ENCODE measurements at places on chromosomes 6 and 20. TPM values are rescaled to one million over a fixed set of nuclear protein-coding genes. Genes with fewer than 3 reads are reported as not detected.

Gene MAP3K5
- 9.4 TPM for total RNA-seq

Gene RNF144B
- 1.5 TPM for total RNA-seq

Gene CBLN4
- total RNA-seq, result not detected

Gene ABHD16B
- total RNA-seq, result not detected

Gene RAD21L1
- total RNA-seq, result not detected

Gene PPP1R14C
- total RNA-seq, result not detected

Gene TRIM15
- 0.79 TPM for total RNA-seq

Gene PRICKLE4
- not detected for total RNA-seq

GRCh38 chr20:17699931-17700351 is at the start of gene BANF2:
TSS of gene BANF2 (plus strand) at chr20:17699966. CDS start at chr20:17725026, 25,060 bp downstream.
- DNase-seq, result no peak
- H3K36me3 ChIP-seq, result no peaks in the 10 kb centered on the region
- H3K4me3 ChIP-seq, result no peak within 1 kb of the TSS

DNA sequence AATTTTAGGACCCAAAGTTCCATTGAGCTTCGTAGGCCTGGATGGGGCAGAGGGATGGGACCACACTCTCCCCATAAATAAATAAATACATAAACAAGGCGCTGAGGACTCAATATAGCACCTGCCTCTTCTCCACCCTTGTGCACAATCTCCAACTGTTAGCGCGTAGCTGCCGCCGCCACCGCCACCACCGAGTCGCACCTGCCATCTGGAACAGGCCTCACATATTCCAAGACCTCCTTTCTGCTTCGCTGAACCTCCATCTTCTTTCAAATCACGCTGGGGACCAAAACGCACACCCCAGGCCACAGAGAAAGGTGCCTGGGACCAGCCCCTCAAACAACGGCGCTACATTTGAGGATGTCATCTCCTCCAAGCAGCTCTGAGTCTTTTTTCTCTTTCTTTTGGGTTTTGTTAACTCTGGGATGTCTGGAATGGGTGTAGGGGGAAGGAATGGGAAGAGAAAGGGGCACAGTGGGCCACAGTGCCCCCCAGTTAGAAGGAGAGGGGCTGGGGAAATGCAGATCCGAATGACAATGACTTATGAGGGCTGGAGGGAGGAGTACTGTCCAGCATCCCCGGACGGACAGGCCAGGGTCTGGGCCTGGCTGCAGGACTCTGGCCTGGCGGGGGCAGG is 49.7 kb downstream of the NOL4L start:
- peak overlapping the region; percentile 91 for H3K27ac ChIP-seq
- DNase-seq, result peak; percentile 48
- H3K4me3 ChIP-seq, result peak overlapping the region; percentile 67
- no peaks in the 10 kb centered on the region for H3K27me3 ChIP-seq
- H3K36me3 ChIP-seq, result peaks cover 12% of the 10 kb centered on the region

DNA sequence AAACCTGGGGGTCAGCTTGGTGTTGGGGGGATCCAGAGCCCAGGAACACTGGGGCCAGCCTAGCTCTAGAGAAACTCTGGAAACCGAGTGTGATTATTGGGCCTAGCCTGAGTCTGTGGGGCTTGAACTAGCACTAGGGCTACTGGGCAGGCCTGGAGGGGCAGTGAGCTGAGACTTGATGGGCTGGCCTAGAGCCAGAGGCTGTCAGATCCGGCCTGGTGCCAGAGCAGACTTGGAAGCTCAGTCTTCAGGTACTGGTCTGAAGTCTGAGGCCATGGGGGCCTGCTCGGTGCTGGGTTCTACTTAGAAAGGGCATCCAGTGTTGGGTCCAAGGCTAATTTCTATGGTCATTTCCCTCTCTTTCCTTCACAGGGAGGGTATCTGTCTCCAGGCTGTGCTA is 2.7 kb downstream of the DEFB112 start:
- no peaks in the 10 kb centered on the region for H3K27me3 ChIP-seq
- no peak for DNase-seq
- H3K27ac ChIP-seq, result no peak overlapping the region
- no peaks in the 10 kb centered on the region for H3K36me3 ChIP-seq
- no peaks in the 10 kb centered on the region for H3K4me1 ChIP-seq
- no peak overlapping the region for H3K4me3 ChIP-seq

- H3K36me3 ChIP-seq, result no peaks in the 10 kb centered on the region
- H3K4me3 ChIP-seq, result peak overlapping the region; percentile 59
- H3K4me1 ChIP-seq, result peaks cover 15% of the 10 kb centered on the region
- H3K27ac ChIP-seq, result no peak overlapping the region
- H3K27me3 ChIP-seq, result no peaks in the 10 kb centered on the region
- DNase-seq, result no peak
These were observed 5.2 kb upstream of the PRPH2 start for GRCh38 chr6:42727627-42728026.

DNA sequence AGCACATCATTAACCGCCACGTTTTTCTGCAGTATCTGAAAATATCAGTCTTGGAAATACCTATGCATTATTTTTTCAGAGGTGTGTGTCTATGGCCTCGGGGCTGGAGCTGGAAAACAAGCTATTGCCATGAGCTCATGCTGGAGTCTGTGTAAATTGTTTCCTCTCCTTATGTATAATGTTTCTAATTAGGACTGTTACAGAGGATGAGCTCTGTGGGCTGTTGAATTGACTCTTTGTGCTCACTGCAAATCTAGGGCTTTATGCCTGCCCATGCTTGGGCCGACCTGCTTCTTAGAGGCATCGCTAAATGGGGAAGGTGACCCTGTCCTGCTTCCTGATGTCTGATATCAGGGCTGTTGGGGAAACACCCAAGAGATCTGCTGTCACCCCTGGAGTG is 80.8 kb upstream of the SLC22A16 start:
- no peaks in the 10 kb centered on the region for H3K36me3 ChIP-seq
- peaks cover 18% of the 10 kb centered on the region for H3K4me1 ChIP-seq
- DNase-seq, result no peak
- no peak overlapping the region for H3K4me3 ChIP-seq
- no peak overlapping the region for H3K27ac ChIP-seq

DNA sequence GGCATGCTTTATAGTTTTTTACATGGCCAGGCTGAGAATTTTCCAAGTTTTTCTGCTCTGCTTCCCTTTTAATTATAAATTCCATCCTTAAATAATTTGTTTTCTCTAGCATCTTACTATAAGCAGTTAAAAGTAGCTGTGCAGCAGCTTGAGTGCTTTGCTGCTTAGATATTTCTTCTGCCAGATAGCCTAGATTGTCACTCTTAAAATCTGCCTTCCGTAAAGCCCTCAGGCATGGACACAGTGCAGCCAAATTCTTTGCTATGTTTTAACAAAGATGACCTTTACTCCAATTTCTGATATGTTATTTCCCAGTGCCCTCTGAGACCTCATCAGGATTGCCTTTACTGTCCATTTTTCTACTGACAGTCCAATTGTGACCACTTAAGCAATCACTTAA is 92.6 kb upstream of the SGK1 start:
- H3K27ac ChIP-seq, result no peak overlapping the region
- H3K4me3 ChIP-seq, result no peak overlapping the region
- peaks cover 5% of the 10 kb centered on the region for H3K4me1 ChIP-seq

DNA sequence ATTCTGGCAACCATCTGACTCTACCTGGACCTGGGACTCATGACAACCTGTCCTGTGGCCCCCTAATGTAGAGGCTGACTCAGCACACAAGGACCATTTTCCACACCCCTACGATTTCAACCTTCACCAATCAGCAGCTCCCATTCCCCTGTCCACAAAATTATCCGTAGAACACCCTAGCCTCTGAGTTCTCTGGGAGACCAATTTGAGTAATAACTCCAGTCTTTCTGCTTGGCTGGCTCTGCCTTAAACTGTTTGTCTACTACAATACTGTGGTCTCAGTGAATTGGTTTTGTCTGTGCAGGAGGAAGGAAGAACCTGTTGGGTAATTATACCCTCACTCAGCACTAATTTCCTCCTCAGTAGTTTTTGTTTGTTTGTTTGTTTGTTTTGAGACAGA is 99.3 kb upstream of the MRPS10 start:
- no peak overlapping the region for H3K4me3 ChIP-seq
- H3K27ac ChIP-seq, result no peak overlapping the region
- H3K4me1 ChIP-seq, result peaks cover 52% of the 10 kb centered on the region
- H3K36me3 ChIP-seq, result no peaks in the 10 kb centered on the region

DNA sequence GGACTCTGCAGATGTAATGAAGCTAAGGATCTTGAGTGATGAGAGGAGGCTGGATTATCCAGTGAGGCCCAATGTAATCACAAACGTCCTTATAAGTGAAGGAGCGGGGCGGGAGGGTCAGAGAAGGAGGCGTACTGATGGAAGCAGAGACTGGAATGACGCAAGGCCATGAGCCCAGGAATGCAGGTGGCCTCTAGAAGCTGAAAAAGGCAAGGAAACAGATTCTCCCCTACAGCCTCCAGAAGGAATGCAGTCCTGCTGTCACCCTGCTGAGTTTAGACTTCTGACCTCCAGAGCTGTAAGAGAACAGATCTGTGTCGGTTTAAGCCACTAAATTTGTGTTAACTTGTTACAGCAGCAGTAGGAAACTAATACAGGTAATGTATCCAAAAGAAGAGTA is 227.9 kb downstream of the PTPRT start:
- no peaks in the 10 kb centered on the region for H3K4me1 ChIP-seq
- no peaks in the 10 kb centered on the region for H3K36me3 ChIP-seq

- no peak overlapping the region for H3K27ac ChIP-seq
- H3K4me1 ChIP-seq, result peaks cover 5% of the 10 kb centered on the region
- no peaks in the 10 kb centered on the region for H3K27me3 ChIP-seq
- no peaks in the 10 kb centered on the region for H3K36me3 ChIP-seq
These were observed 62.8 kb upstream of the TFB1M start for GRCh38 chr6:155377061-155377460.

- no peaks in the 10 kb centered on the region for H3K36me3 ChIP-seq
- peak overlapping the region; percentile 55 for H3K4me3 ChIP-seq
- H3K27ac ChIP-seq, result no peak overlapping the region
- DNase-seq, result peak; percentile 31
- H3K4me1 ChIP-seq, result peaks cover 30% of the 10 kb centered on the region
These were observed 2.5 kb downstream of the MYMX start for GRCh38 chr6:44219053-44219814.

GRCh38 chr6:107716688-107717089 is 107.4 kb downstream of the SCML4 start:
- peaks cover 65% of the 10 kb centered on the region for H3K4me1 ChIP-seq
- H3K27ac ChIP-seq, result peak overlapping the region; percentile 93
- peaks cover 19% of the 10 kb centered on the region for H3K36me3 ChIP-seq
- no peaks in the 10 kb centered on the region for H3K27me3 ChIP-seq

- DNase-seq, result no peak
- no peaks in the 10 kb centered on the region for H3K4me1 ChIP-seq
- H3K4me3 ChIP-seq, result no peak overlapping the region
- no peak overlapping the region for H3K27ac ChIP-seq
These were observed 21.2 kb upstream of the ENPP5 start for GRCh38 chr6:46191961-46192360.

DNA sequence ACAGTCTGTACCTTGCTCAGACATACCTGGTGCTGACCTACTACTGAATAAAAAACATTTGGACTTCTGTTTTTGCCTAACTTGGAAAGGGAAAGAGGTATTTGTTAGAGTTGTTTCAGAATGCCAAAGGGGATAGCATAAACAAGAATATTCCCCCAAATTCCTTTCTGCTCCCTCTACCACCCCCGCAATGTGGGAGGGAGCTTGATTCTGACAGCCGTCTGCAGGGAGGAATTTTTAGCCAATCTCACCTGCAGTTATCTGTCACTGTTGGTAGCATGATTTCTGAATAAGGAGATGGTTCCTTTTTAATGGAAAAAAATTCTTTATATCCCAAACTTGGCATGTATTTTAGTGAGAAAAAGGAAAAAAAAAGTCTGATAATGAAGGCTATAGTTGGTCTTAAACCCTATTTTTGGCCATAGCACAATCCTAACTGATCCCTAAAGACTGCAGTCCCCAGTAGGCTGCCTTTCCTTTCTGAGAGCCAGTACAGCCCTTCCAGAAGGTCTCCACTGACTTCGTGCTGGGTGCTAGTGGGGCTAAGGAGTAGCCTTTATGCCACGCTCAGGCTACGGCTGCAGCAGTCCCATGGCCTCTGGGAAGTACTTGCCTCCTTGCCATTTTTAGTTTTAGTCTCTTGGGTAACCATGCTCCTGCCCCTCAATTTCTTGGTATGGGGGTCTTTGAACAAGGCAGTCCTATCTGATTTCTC is 13.6 kb upstream of the PDE7B start:
- peaks cover 8% of the 10 kb centered on the region for H3K4me1 ChIP-seq
- DNase-seq, result no peak
- no peaks in the 10 kb centered on the region for H3K27me3 ChIP-seq
- H3K36me3 ChIP-seq, result no peaks in the 10 kb centered on the region
- no peak overlapping the region for H3K4me3 ChIP-seq

DNA sequence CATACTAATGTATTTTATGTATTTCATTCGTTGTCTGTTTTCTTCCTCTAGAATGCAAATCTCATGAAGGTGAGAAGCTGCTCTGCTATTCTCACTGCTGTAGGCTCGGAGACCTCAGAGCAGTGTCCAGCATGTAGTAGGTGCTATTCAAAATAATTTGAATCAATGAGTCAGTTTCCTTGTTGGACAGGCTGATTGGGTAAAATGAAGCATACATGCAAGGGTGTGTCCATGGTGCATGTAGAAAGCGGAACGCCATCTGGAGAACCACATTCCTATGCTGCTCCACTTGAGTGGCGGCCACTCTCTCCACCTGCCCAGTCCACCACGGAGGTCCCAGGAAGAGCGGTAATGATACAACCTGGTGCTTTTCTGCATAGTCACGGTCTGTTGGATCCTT is 412.1 kb downstream of the QKI start:
- H3K27me3 ChIP-seq, result peaks cover 5% of the 10 kb centered on the region
- no peak overlapping the region for H3K27ac ChIP-seq
- no peaks in the 10 kb centered on the region for H3K4me1 ChIP-seq
- H3K36me3 ChIP-seq, result no peaks in the 10 kb centered on the region

DNA sequence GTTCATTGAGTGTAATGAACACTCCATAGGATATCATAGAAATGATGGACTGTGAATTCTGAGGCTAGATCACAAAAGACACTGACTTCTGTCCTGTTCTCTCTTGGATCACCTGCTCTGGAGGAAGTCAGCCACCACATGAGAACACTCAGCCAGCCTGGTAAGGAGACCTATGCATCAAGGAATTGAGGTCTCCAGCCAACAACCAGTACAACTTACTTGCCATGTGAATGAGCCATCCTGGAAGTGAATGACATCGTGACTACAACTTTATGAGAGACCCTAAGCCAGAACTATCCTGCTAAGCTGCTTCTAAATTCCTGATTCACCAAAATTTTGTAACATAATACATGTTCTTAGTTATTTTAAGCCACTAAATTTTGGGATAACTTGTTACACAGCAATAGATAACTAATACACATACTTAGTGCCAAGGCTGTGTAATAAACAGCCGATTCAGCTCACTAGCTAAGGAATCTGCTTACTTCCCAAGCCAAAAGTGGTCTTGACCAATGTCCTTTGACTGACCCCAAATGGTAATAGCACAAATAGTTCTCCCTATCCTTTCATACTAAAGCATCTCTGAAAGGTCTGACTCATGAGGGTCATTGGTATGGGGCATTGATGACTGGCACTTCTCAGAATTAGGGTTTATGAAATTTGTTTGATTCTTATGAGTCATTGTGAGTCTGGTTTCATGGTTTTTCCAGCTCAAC is 6.9 kb upstream of the CTNNBL1 start:
- H3K27me3 ChIP-seq, result peaks cover 21% of the 10 kb centered on the region
- peaks cover 17% of the 10 kb centered on the region for H3K4me1 ChIP-seq
- DNase-seq, result no peak
- H3K27ac ChIP-seq, result no peak overlapping the region
- H3K4me3 ChIP-seq, result no peak overlapping the region

GRCh38 chr6:42963855-42964605 is 3.5 kb downstream of the GNMT start:
- no peak overlapping the region for H3K4me3 ChIP-seq
- DNase-seq, result peak; percentile 72
- no peak overlapping the region for H3K27ac ChIP-seq
- H3K27me3 ChIP-seq, result no peaks in the 10 kb centered on the region
